ENCODE measurements at places on chromosomes 7 and 10.

GRCh38 chr10:122054048-122055025 is 65.4 kb downstream of the TACC2 start:
- peak; percentile 9 for DNase-seq

DNA sequence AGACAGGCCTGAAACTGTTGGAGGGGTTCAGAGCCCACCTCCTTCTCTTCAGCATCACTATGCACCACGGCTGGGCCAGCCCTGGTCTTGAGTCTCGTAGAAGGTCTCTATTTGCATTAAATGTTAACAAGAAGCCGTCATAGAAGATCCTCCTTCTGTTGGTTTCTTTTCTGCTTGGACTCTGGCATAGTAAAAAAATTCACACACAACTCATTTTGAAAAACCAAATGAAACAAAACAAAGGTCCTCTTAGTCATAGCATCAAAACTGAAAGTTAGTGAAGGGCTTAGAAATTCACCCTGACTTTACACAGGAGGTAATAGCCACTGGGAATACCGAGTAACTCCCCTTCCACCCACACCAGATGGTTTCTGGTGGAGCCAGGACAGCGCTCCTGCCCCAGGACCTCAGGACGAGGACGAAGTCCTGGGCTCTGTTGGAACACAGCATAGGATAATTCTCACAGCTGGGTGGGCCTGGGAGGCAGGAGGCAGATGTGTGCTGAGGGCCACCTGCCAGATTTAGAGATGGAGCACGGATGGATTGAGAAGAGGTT is 248.4 kb upstream of the KLF6 start:
- no peak for DNase-seq

DNA sequence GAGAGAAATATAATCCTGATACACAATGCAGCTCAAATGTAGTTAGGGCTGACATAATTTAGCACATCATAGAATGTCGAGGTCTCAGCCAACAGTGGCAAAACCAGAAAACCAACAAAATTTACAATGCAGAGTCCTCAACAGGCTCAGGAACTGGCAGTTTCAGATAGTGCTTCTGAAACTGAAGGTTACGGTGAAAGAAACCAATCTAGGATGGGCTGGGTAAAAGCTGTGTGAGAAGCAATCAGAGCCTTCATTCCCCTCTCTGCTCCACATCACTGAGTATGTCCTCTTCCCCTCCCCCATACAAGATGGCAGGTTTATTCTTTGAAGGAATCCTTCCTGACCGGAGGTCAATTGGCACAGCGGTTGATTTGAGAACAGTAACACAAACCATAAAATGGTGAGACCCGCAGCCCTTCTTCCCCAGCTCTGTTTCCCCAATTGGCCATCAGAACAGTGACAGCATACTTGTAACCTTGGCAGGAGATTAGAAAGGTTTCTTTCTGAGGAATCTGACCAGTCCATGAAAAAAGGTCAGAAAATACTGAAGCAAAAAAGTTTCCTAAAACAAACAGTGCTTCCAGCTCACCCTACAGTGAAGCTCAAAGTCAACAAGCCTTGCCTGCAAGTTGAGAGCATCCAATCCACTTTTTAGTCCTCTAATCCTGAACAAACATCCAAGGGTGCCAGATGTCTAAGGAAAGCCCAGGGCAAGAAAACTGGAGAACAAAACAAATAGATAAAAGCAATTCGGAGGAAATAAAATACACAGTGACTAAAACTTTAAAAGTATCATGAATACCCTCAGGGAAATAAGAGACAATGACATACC is 53.9 kb upstream of the IL6 start:
- DNase-seq, result no peak

GRCh38 chr7:107563081-107563774 is 492 bp downstream of the COG5 start:
- no peak for DNase-seq

- no peak for DNase-seq
Measured at GRCh38 chr7:19776981-19777380, 3.6 kb upstream of the TMEM196 start.

GRCh38 chr10:62511656-62512055 is 137.5 kb downstream of the ZNF365 start:
- DNase-seq, result no peak

- DNase-seq, result no peak
Measured at GRCh38 chr7:138027100-138027499, 25.2 kb upstream of the CREB3L2 start.

GRCh38 chr10:6607182-6607581 is 27.1 kb upstream of the PRKCQ start:
- DNase-seq, result peak; percentile 62

DNA sequence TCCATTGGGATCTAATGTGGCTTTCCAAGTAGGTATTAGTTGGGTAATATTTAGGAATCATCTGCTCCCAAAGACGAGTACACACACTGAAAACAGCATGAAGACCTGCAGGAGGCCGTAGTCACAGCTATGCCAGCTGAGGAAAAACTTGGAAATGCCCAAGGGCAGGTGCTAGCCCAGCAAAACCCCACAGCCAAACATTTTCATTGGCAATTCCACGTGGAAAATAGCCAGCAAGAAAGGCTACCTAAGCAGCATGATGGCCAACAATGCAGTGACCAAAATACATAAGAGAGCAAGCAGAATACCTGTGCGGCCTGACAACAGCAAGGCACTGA is 32.7 kb downstream of the DOCK4 start:
- no peak for DNase-seq

DNA sequence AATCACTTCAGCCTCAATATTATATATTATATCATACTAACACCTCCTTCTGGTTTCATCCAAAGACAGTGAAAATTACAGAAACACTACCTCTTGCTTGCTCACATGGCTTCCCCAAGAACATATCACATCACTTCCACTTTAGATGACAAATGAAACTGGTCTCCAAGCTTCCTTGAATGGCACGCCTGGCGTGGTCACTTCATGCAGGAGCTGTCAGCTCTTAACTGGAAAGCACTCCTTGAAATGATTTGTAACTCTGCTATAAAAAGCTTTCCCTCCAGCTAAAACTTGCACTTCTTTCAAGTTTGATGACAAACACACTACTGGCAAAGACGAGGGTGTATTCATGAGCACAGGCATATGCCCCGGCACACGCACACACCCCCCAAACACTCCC is 84.1 kb upstream of the INHBA start:
- no peak for DNase-seq

GRCh38 chr10:97371696-97372095 is 29.4 kb downstream of the RRP12 start:
- DNase-seq, result no peak

GRCh38 chr7:91206361-91206960 is 57.8 kb upstream of the FZD1 start:
- DNase-seq, result no peak

DNA sequence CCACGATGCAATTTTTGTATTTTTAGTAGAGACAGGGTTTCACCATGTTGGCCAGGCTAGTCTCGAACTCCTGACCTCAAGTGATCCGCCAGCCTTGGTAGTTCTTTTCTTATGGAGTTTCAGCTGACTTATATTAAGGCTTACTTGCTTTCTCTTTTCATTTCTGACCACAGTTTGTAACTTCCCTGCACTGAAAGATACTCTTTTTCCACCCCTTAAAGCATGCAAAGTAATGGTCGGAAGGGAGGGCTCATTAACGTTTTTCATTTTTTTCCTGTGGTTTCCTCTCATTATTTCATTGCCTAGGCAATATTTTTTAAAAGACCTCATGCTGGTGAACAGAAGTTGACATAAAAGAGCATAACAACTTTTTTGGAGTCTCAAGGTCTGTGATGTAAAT is 27.0 kb downstream of the ADRB1 start:
- no peak for DNase-seq

DNA sequence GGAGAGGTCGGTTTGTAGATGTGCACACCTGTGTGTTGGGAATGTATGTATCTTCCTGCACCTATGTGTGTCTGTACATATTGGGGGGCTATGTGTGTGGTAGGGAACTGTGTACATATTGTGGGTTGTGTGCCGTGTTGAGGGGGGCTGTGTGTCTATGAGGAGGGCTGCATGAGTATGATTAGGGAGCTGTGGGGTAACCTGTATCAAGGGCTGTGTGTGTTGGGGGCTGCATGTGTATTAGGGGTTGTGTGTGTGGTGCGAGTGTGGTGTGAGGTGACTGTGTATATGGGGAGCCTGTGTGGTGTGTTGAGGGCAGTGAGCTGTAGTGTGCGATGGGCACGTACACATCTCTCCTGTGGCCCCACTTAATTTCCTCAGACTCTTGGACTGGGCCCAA is 22.2 kb upstream of the PAX2 start:
- no peak for DNase-seq

DNA sequence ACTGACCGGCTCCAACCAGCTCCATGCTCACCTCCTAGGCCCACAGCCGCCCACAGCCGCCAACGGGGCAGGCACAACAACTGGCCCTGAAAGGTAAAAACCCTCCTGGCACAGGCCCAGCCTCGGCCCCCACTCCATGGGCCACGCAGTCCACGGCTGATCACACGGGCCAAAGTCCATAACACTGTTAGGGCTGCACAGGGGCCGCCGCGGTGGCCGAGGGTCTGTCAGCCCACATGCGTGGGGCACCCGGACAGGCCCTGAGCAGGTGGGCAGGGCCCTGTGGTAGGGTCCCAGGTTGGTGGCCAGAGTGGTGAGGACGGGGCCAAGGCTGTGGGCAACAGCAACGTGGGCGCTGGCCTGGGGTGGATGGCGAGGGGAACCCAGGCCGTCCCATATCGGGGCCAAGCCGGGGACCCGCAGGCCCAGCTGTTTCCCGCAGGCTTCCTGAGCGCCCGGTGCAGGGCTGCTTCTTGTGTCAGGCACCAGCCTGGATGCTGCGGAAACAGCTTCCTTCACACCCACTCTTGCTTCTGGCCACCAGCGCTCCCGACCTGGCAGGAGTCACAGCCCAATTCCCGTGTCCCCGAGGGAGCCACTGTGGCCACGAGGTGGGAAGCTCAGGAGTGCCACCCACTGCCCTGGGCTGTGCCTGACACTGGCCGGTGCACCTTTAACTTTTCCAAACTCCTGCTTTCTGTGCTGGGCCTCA is 29.2 kb downstream of the CYP2W1 start:
- DNase-seq, result no peak

Measured in stimulated activated naive CD8-positive, alpha-beta T cell treated with anti-CD3 and anti-CD28 coated beads, Interleukin-15, Interleukin-2, amounts not matched to agents 100 U/mL and 50 U/mL, for 24 hours (primary cell).